ENCODE measurements at places on chromosomes 5 and 9.

DNA sequence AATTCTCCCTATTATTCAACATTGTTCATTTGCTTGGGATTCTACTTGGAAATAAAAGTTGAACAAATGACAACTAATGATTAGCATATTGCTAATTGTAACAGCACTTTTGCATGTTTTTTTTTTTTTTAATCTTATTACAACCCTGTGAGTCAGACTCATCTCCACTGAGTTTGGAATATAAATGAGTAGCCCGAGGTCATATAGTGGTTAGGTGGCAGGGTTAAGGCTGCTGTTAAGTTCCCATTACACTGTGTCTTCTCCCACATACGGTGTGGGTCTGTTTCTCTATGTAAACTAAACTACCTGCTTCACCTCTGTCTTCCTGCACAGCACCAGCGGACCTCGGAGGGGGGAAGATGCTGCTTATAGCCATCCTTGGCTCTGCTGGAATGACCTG lies 92.4 kb downstream of the EQTN start:
- no peak for DNase-seq

DNA sequence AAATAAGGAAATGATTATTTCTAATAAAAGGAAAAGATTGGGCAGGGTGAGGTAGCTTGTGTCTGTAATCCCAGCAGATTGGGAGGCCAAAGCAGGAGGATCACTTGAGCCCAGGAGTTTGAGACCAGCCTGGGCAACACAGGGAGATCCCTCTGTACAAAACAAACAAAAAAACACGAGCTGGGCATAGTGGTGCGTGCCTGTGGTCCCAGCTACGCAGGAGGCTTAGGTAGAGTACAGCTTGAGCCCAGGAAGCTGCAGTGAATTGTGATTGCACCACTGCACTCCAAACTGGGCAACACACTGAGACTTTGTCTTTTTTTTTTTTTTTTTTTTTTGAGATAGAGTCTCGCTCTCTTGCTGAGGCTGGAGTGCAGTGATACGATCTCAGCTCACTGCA lies 18.8 kb downstream of the GDA start:
- no peak for DNase-seq

DNA sequence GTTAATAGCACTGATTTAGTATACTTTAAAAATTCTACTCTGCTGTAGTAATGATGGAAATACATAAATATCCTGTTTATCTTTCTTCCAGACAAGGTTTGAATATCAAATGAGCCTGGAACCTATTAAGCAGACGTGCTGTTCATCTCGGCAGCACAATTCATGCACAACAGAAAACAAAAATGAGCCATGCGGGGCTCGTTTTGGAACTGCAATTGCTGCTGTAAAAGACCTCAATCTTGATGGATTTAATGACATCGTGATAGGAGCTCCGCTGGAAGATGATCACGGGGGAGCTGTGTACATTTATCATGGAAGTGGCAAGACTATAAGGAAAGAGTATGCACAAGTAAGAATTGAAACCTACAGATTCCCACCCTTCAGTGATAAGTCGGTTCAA lies 79.1 kb upstream of the ITGA2 start:
- DNase-seq: no peak

DNA sequence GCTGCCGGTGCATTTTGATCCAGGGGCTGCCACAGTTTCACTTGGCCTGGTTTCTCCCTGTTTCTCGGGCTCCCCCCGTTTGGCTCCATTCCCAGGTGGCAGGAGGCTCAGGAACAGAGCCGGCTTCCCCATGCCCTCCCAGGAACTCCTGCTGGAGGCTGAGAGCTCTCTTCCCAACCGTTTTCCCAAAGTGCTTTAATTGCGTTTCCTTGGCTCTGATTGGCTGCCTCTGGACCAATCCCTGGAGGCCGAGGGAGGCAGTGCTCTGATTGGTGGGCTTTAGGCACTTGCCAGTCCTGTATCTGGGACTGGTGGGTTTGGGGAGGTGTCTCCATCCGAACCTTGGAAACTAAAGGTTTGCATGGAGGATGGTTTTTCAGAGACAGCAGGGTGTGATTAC lies 4.9 kb downstream of the TSPAN17 start:
- DNase-seq: no peak

GRCh38 chr5:139835656-139836055 lies 40.0 kb downstream of the PSD2 start:
- no peak for DNase-seq

Measured in HS-27A (cell line).